ENCODE measurements at places on chromosomes 12 and 14.

DNA sequence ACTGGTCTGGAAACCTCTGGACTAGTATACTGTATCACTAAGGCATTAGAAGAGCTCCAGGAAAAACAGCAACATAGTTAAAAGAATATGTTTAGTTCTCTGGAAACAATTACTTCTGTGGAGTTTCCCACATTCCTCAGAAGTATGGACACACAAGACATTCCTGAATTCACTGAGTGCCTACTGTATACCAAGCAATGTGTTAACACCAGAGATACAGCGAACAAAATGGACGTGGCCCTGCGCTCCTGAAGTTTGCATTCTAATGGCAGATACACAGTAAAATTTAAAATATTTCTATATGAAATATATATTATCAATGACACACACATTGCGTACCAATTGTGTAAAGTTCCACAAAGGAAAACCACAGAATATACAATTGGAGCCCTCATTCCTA is 1.1 kb downstream of the ANGEL1 start:
- no peak for DNase-seq

GRCh38 chr12:120574106-120574505 is 7.1 kb downstream of the POP5 start:
- DNase-seq: no peak

DNA sequence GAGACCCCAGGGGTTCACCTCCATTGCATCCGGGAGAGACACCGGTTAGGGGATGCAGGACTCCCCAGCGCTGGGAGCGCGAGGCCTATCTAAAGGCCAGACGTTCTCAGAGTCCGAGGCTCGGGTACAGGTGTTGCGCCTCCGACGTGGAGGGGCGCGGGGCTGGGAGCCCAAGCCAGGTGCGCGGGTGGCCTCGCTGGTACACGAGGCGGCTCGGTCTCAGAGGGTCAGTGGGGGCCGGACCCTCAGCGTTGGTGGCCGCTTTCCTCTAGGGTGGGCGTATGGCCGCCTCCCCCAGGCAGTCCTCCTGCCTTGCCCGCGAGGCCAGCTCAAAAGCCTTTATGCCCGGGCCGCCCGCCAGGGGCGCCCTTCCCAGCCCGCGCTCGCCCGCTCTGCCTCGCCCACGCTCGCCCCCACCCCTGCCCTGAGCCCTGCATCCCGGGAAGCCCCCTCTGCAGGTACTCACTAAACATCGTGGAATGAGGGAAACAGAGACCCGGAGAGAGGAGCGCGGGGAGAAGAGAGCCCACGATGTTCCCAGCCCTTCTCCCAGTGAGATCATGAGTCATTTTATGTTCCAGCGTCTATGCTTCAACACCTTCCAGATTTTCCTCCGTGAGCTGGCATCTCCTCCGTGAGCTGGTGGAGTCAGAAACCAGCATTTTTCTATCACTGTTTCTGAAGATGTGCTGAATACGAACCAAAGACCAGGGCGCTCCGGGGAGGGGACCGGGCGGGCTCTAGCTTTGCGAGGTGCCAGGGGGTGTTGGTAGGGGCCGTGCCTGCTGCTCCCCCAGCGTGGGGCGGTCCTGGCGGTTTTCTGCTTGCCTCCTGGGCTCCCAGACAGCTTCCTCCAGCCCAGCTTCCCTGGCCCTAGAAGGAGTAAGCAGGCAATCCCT is 73.8 kb downstream of the DIO3 start:
- DNase-seq: no peak

GRCh38 chr14:101687756-101688546 is 73.6 kb upstream of the PPP2R5C start:
- no peak for DNase-seq

DNA sequence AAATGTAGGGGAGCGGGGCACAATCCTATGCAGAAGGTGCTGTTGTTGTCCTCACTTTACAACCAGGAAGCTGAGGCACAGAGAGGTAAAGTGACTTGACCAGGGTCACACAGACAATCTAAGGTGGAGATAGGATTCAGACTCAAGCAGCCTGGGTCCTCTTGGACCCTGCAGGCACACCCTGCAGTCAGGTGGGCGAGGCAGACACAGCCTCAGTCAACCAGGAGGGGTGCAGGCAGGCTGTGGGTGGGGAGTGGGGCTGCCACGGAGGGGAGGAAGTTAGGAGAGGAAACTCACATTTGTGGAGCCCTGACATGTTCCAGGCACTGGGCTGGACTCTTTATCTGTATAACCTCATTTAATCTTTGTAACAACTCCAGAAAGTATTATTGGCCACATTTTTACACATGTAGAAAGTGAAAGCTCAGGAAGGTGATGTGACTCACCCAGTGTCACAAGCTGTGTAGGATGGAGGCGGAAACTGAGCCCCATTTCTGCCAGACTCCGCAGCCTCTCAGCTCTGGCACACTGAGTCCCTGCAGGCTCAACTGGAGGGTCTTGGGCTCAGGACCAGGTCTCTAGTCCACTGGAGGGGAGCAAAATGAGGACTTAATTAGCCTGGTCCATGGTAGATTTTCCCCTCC is 24.9 kb upstream of the CHGA start:
- DNase-seq: peak; percentile 12

DNA sequence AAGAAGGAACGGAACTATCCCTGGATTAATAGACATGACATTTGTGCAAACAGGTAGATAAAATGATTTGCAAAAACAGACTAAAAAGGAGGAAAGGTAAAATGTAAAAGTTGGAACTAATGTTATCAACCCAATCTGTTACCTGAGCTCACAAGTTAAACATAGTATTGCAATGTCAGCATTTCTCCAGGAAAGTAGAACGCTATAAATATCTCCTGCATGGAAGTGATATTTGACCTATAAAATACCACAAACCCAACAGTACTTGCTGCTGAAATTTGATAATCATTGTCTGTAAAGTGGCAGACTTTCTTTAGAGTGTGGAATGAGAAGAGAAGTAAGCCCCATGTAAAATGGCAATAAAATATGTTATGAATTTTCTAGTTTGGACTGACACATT is 1435.7 kb downstream of the LRFN5 start:
- DNase-seq: peak; percentile 23

DNA sequence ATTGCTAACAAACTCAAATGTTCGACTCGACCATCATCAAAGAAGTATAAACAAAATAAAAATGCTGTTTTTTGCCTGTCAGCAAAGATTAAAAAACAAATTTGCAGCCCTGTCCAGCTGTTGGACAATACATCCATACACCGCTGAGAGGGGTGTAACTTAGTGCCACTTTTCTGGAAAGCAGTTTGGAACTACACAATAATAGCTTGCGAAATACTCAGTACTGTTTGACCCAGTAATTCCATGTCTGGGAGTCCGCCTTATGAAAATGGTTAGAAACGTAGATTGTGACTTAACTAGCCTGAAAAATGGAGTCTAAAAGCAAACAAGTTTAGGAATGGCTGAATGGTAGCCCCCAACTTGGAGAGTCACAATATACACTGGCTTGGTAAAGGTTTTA is 6.4 kb downstream of the USP30 start:
- DNase-seq: no peak

DNA sequence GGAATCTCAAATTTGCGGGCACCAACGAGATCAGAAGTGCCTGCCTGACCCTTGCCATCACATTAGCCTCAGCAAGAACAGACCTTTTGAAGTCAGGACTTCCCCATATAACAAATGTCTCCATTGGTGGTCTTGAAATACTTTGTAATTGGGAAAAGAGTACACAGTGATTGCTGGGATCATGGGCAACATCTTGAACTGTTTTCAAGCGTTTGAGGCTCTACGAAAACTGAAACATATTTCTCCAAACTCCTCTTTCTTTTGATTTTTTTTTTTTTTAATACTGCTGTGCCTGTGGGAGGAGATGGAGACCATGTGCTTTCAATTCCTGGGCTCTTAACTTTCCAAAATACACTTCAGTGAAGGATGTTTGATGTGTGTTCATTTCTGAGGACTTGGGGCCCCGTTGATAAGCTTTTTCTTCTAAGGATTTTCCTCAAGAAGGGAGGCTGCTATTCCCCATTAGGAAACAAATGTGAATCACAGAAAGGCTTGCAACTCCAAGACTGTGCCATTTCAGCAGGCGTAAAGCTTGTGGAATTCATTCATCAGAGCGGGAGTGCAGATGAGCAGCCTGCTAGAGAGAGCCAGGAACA is 94.5 kb downstream of the TMEM132C start:
- DNase-seq: no peak

GRCh38 chr12:76444408-76444984 is 96.3 kb upstream of the BBS10 start:
- DNase-seq: no peak

DNA sequence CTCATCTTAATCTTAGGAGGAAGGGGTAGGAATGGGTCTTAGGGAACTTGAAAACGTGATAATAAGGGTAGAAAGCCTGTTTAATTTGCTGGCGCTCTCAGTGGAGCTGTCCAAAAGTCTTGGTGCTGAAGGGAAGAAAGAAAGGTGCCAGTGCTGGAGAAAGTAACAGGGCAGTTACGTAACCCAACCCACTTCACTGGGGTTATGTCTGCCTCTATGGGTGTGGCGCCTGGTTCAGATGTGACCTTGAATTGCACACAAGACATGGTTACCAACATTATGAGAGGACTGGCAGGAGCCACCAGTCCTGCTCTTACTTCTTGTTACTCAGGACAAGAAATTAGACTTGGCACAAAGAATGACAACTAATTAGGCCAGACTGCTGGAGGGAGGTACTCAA is 18.6 kb upstream of the GPATCH2L start:
- DNase-seq: peak; percentile 56

- peak; percentile 36 for DNase-seq
These were observed 503 bp downstream of the FBXO21 start for GRCh38 chr12:117189725-117190209.

DNA sequence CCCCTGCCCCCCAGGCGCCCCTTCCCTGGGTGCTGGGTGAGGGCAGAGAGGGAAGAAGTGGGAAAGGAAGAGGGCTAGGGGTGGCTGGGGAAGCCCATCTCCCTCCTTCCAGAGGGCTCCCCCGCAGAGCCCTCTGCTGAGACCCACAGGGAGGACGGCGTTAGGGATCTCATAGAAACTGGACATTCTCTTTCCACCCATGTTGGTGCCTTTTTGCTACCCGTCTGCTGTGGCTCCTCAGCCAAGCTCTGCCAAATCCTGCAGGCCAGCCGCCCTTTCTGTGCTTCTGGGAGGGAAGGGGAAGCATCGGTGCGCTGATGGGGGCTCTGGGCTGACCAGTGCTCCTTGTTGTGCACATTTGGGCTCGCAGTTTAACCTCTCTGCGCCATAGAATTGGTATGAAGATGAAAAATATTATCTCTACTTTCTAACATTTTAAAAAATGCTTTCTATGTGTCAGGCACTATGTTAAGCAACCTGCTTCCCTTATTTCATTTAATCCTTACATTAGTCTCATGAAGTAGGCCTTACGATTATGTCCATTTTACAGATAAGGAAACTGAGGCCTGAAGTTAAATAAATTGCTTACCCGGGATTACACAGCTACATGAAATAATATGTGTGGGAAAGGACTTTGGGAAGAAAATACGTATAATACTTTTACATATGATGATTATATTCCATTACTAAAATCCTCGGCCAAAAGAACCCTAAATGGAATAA is 981 bp downstream of the SLC48A1 start:
- peak; percentile 23 for DNase-seq

- DNase-seq: no peak
These were observed 153.1 kb downstream of the BCAT1 start for GRCh38 chr12:24795699-24796347.

- peak; percentile 72 for DNase-seq
These were observed 62.4 kb downstream of the UBR7 start for GRCh38 chr14:93269341-93270068.

- no peak for DNase-seq
These were observed 44.5 kb downstream of the CORO1C start for GRCh38 chr12:108686780-108687179.

DNA sequence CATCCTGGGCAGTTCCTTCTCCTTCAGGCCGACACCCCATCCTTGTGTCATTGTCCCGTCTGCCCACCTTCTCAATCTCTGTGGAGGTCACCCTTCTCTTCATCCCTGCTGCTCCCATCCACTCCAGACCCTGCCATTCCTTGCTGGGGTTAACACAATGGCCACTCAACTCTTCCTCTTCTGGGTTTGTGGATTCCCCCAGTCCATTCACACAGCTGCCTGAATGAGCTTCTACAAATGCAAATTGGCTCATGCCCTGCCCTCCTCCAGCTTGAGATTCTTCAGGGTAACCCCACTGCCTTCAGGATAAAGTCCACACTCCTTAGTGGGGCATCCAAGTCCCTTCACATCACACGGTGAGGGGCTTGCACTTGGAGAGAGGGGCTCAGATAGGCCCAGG is 17.2 kb upstream of the PRMT8 start:
- DNase-seq: no peak

- no peak for DNase-seq
These were observed 234.0 kb upstream of the HMGA2 start for GRCh38 chr12:65590318-65590717.

GRCh38 chr12:120276734-120277133 is 11.2 kb upstream of the PXN start:
- DNase-seq: no peak

- no peak for DNase-seq
These were observed 501 bp downstream of the RIMKLB start for GRCh38 chr12:8698132-8698851.

DNA sequence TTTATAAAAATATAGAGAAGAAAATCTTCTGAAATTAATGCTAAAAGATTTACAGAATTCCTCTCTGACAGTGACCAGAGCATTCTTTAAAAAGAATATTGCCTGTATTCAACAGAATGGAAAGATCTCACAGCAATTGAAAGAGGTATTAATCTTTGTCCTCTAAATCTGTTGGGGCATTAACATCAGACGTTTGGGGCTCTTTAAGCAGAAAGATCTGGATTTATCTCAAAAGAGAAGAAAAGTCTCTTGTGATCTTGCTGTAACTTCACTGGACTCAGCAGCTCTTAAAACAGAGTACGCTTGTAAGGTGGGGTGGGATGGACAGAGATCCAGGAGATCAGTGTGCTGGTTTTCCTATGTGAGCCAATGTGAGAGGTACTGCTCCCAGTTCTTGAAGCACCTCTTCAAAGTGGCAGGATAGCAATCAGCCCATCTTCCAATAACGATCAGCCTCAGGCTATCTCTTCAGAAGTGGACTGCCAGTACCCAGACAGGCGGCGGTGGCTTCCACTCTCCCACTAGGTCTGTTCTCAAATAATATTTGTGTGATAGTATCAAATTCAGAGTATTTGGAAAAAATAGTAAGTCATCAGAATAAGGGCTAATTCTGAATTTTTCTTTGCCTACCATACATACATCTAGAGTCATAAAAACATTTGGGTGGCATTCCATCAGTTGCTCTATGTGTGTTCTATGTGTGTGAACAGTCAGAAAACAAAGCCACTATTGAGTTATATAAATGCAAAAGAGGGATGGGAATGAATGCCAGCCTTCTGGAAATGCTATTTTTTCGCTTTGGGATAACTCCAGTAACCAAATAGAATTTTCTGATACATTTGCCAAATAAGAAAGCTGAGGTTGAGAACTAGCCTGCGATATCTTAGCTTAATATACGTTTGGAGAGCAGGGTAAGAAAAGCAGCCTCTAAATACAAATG is 237.4 kb upstream of the RGS6 start:
- DNase-seq: no peak

GRCh38 chr14:75793806-75794205 is 132.8 kb downstream of the TTLL5 start:
- peak; percentile 24 for DNase-seq

Data from PC-3 (cell line).